ENCODE measurements at places on chromosomes 2 and 18. TPM values are rescaled to one million over a fixed set of nuclear protein-coding genes. Genes with fewer than 3 reads are reported as not detected.

GRCh38 chr18:65124633-65125032 lies 626.2 kb upstream of the CDH7 start:
- no peak for DNase-seq

DNA sequence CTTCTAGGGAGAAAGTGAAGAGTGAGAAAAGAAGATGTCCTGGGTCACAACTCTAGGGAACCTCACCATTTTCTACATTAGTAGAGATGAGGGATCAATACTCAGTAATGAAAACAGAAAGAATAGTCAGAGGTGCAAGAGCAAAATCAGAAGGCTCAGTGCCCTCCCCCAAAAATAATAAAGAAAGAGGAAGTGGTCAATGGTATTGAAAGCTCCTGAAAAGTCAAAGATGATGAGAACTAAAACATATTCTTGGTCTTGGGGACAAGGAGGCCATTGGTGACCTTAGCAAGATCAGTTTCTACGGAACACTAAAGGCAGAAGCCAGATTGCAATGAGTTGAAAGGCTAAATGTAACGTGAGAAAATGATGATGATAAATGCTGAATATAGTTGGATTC lies 24.5 kb upstream of the MYO1B start:
- no peak for DNase-seq

Gene SPATA3
- 1.2 TPM for total RNA-seq

GRCh38 chr18:54052259-54052658 lies 172.2 kb downstream of the MBD2 start:
- no peak for DNase-seq

GRCh38 chr2:109452318-109453305 lies 161.2 kb downstream of the SEPTIN10 start:
- no peak for DNase-seq

- no peak for DNase-seq
Observed at GRCh38 chr18:48750485-48751175, 200.1 kb downstream of the SMAD7 start.

Gene TSPYL6
- total RNA-seq, result not detected

- DNase-seq, result no peak
Observed at GRCh38 chr2:60530660-60531281, 22.7 kb downstream of the BCL11A start.

- DNase-seq, result no peak
Observed at GRCh38 chr2:196479350-196479749, 160.2 kb upstream of the CCDC150 start.

DNA sequence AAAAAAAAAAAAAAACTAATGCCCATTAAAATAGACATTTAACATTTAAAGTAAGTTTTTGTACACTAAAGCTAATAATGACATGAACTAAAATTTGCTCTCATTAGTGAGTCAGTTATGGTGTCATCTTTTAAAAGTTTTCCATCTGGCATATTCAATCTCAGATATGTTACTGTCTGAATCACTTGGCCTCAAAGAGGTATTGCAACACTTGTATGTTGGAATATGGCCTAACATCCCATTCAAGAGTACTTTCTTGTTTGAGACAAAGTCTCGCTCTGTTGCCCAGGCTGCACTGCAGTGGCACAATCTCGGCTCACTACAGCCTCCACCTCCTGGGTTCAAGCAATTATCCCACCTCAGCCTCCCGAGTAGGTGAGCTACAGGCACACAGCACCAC lies 169.7 kb downstream of the TMEM163 start:
- DNase-seq, result no peak

DNA sequence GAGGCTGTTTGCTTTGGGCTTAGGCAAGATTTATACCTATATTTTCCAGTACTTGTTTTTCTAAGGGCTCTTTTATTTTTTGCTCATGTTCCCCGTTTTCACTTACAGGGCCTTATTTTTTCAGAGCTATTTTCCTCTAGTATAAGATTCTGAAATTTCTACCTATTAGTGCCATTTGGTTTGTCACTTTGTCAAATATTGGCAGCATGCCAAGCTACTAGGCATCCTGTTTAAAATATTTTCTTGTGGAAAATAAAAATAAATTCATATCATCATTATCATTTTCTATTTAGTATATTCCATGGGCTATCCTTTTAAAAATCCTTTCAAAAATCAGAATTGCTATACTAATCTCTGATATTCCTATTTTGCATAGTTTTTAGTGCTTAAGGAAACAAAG lies 64.8 kb upstream of the CHST9 start:
- DNase-seq, result no peak

DNA sequence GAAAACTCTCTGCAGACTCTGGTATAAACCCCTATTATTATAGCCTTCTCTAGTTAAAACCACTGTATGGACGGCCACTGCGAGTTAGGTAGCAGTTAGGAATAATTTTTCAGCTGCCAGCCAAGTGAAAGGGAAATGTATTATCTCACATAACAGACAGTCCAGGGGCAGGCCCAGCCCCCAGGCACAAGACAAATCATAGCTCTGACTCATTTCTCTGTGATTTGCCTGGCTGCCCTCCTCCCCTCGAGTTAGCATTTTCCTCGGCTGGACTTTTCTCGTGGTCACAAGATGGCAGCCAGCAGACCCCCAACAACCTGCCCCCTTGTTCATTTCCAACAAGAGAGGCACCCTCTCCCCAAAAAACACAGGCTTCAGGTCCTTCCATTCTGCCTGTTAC lies 10.5 kb downstream of the VIT start:
- DNase-seq, result no peak

- no peak for DNase-seq
Observed at GRCh38 chr2:118065921-118066511, 22.3 kb upstream of the INSIG2 start.

- DNase-seq, result no peak
Observed at GRCh38 chr18:73232933-73233332, 365.1 kb upstream of the NETO1 start.

DNA sequence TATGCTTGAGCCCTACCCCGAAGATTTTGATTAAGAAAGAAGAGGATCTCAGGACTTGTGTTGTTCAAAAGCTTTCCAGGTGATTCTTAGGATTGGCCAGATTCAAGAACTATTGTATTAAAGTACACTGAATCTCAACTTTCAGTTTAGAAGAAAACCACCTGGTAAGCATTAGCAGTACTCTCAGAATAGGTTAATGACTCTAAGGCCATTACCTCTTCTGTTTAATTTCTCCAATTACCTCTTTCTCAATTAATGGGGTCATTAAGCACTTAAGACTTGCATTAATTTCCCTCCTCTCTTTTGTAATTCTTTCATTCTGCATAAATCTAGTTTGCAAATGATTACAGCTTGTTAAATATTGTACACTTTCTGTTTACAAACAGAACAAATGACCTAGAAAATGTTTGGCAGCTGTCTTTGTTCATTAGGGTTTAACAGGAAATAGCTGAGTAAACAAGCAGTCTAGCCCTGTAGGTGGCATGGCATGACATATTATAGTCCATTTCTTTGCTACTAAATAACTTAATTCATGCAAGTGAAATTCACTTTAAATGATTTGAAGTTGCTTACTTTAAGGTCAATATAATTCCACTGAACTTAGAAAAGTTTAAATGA lies 20.4 kb upstream of the TDRD15 start:
- DNase-seq, result no peak

GRCh38 chr2:151762694-151763093 lies 28.4 kb upstream of the NEB start:
- DNase-seq, result no peak

GRCh38 chr2:28544405-28544921 lies 48.6 kb downstream of the PLB1 start:
- no peak for DNase-seq

Gene TMEM198
- 1.8 TPM for total RNA-seq

Gene RTP5
- not detected for total RNA-seq

DNA sequence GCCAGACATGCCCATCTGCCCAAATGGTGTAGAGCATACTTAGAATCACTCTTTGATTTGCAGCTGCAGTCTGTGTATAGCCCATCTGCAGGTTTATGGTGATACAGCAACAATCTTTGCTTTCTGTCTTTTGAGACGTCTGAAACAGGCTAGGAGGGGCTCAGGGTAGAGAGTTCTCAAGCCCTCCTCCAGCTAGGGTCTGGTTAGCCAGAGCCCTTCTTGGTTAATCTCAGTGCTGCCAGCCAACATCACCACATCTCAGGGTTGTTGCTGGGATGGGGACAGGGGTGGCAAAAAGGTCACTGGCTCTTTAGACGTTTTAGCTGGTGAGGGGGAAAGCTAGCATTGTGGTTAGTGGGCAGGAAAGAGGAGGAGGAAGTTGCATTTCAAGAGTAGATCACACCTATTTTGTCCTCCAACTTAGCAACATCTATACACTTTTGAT lies 136.6 kb upstream of the ACAA2 start:
- peak; percentile 44 for DNase-seq

Gene INHA
- total RNA-seq, result not detected

- DNase-seq, result no peak
Observed at GRCh38 chr2:26177122-26177521, 4.2 kb downstream of the GAREM2 start.

DNA sequence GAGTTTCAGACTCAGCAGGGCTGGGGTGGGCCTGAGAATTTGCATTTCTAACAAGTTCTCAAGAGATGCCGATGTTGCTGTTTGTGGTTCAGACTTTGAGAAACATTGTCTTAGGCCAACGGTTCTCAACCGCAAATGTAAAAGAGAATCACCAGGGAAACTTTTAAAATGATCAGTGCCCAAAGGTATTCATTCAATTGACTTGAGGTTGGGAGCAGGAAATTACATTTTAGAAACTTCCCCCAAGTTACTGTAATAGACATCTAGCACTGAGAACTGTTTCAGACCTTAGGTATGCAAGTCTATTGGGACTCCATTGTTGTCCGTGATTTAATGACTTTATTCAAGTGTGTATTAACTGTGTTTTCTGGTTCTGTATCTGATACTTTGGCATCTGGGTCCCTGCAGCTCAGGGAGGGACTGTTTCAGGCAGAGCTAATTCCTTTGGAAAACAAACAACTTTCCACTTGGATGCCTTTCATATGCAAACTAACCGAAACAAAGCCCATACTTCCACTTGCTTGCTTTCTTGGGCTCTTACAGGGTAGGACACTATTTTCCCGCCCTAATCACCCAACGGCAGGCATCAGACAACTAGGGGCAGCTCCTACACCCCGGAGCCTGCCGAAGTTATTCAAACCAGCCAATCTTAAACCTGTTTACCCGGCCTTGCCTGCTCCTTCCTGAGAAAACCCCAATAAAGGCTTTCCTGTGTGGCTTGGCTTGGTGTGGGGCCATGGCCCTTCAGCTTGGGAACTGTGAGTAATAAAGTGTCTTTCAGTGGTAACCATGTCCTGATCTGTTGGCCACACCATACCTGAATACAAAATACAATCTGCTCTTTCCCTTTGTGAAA lies 97.6 kb downstream of the POLE4 start:
- DNase-seq, result peak; percentile 51

GRCh38 chr2:157024129-157024528 lies 233.4 kb upstream of the GALNT5 start:
- DNase-seq, result no peak

GRCh38 chr2:212249451-212249850 lies 289.2 kb downstream of the ERBB4 start:
- DNase-seq, result no peak

- no peak for DNase-seq
Observed at GRCh38 chr2:45707006-45707405, 55.5 kb downstream of the PRKCE start.

DNA sequence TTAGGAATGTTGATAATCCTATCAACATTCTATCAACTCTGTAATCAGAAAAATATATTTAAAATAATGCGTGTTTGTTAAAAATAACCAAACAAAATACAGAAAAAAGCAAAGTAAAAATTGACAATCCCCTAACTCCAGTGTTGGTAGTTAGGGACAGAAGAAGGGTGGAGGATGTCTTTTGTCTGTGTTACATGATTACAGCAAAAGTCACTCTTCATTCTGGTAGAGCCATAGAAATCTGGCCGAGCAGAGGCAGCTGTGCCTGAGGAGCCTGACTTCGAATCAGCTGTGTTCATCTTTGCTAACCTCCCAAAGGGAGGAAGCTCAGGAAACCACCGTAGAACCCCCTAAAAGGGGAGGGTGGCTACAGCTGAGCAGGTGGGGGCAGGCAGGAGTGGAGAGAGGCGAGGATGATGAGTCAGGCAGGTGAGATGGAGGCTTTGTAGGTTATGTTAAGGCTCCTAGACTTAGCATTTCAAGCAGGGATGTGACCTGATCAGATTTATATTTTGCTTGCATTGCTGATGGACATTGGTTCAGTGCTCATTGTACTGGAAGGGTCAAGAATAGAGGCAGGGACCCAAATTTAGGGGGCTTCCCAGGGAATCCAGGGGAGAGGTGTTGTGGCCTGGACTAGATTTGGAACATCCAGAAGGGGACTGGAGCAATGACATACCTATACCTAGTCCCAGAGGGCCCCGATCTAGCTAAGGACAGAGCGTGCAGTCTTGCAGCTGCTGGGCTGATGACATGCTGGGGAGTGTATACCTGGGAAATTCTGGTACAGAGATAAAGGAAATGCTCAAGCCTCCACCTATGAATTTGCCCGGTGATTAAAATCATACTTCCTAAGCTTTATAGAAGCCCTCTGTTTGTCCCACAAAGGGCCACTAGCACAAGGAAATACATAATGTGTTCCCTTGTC lies 95.7 kb downstream of the NEDD4L start:
- DNase-seq, result no peak

GRCh38 chr18:40921845-40922629 lies 1033.0 kb upstream of the PIK3C3 start:
- no peak for DNase-seq

GRCh38 chr18:48545757-48546321 lies 7.0 kb downstream of the CTIF start:
- DNase-seq, result no peak
